Activated CD8-positive, alpha-beta T cell treated with anti-CD3 and anti-CD28 coated beads for 36 hours (primary cell): ENCODE measurements at places on chromosomes 4 and X. TPM values are rescaled to one million over a fixed set of nuclear protein-coding genes. Genes with fewer than 3 reads are reported as not detected.
A peak's percentile ranks its signal among the peaks of the same experiment; 100 is the strongest.

GRCh38 chr4:126916626-126917140 lies 716.1 kb upstream of the INTU start:
- no peak for DNase-seq
- H3K4me1 ChIP-seq = no peaks in the 10 kb centered on the region
- H3K27me3 ChIP-seq = no peaks in the 10 kb centered on the region
- no peaks in the 10 kb centered on the region for H3K36me3 ChIP-seq
- no peak overlapping the region for H3K4me3 ChIP-seq

DNA sequence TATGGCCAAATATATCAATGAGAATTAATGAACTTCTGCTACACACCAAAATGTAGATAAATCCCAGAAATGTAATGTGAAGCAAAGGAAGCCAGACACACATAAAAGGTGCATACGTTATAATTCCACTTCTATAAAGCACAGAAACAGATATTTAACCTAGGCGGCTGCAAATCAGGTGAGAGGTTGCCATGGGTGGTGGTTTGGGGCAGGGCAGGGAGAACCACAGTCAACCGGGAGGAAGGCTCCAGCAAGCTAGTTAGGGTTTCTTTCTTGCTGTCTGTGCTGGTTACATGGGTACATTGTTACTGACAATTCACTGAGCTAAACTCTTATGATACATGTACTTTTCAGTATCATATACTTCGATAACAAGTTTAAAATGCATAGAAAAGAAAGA lies 9.7 kb upstream of the PPARGC1A start:
- no peak overlapping the region for H3K27ac ChIP-seq
- no peak overlapping the region for H3K4me3 ChIP-seq
- H3K27me3 ChIP-seq = no peaks in the 10 kb centered on the region
- DNase-seq = no peak

- no peak overlapping the region for H3K4me3 ChIP-seq
- no peaks in the 10 kb centered on the region for H3K4me1 ChIP-seq
- H3K27me3 ChIP-seq = no peaks in the 10 kb centered on the region
Observed at GRCh38 chr4:124450851-124451250, 261.7 kb downstream of the ANKRD50 start.

DNA sequence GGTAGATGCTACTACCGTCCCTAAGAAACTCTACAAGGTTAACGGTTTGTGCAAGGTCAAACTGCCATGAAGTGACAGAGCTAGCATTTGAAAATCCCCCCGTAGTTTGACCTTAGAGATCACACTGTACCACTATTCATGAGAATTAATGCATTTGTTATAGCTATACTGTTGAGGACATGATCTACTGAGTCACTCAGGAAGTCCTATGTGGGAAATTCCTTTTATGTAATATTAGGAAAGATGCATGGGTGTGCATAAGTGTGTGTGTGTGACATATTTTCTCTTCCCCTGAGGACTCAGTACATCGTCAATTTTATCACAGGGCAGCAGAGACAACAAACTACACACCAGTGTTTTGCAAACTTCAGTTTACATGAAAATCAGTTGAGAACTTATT lies 141.1 kb downstream of the FBXW7 start:
- DNase-seq = no peak
- H3K4me3 ChIP-seq = no peak overlapping the region
- no peak overlapping the region for H3K27ac ChIP-seq
- peaks cover 5% of the 10 kb centered on the region for H3K36me3 ChIP-seq
- peaks cover 29% of the 10 kb centered on the region for H3K4me1 ChIP-seq
- no peaks in the 10 kb centered on the region for H3K27me3 ChIP-seq

- H3K4me3 ChIP-seq = no peak overlapping the region
- no peak for DNase-seq
- peaks cover 2% of the 10 kb centered on the region for H3K27me3 ChIP-seq
- H3K4me1 ChIP-seq = no peaks in the 10 kb centered on the region
Observed at GRCh38 chr4:94947681-94948108, 189.9 kb downstream of the BMPR1B start.

DNA sequence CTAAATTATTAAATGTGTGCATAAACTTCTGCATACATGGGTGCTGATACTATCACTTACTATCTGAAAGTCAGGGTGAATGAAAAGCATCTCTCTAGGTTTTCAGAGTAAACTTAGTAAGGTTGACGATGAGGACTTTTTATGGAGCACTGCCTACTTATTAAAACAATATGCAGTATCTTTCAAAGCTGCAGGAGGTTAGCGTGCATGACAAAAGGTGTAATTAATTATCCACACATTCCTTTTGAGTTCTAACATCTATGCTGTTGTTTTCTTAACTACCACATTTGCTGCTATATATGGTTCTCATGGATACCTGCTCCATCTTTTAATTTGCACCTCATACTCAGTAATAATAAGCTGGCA lies 256.2 kb downstream of the FSTL5 start:
- H3K36me3 ChIP-seq = no peaks in the 10 kb centered on the region
- DNase-seq = no peak
- no peaks in the 10 kb centered on the region for H3K4me1 ChIP-seq

- H3K27me3 ChIP-seq = no peaks in the 10 kb centered on the region
- no peak overlapping the region for H3K27ac ChIP-seq
- H3K4me3 ChIP-seq = no peak overlapping the region
- H3K4me1 ChIP-seq = no peaks in the 10 kb centered on the region
- DNase-seq = no peak
- H3K36me3 ChIP-seq = no peaks in the 10 kb centered on the region
Observed at GRCh38 chr4:169342906-169343564, 72.3 kb upstream of the SH3RF1 start.

DNA sequence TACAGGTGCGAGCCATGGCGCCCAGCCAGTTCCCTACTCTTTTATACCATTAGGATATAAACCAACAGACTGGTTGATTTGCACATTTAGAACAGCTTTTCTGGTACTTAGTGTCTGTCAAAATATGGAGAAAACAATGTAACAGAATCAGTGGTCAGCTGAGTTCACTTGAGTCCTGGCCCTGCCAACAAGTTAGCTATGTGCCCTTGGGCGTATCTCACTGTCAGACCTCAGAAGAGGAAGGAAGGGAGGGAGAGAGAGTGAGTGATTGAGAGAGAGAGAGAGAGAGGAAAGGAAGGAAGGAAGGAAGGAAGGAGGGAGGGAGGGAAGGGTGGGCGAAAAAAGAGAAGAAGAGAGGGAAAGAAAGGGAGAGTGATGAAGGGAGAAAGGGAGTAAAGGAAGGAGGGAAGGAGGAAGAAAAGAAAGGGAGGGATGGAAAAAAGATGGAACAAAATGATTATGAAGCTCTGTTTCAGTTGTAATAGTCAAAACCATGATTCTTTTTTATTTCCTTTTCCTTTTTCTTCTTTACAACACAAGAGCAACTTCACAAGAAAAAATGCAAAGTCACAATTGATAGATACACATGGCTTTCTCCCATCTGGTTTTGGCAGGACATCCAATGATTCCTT lies 55.7 kb upstream of the PDGFRA start:
- peaks cover 6% of the 10 kb centered on the region for H3K27me3 ChIP-seq
- DNase-seq = no peak
- no peaks in the 10 kb centered on the region for H3K36me3 ChIP-seq
- H3K27ac ChIP-seq = no peak overlapping the region
- no peak overlapping the region for H3K4me3 ChIP-seq

DNA sequence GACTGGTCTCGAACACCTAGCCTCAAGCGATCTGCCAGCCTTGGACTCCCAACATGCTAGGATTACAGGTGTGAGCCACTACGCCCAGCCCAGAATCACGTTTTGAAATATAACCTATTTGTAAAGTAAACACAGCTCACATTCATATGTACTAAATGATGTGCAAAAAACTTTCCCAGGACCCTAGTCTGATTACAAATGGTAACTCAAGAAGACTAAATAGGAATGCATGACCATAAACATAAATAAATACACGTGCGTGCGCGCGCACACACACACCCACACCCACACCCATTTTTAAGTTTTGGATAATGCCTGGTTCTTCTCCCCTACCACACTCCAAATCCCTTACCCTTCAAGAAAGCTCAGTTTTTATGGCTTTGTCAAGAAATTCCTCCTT lies 163.9 kb downstream of the NR3C2 start:
- no peaks in the 10 kb centered on the region for H3K36me3 ChIP-seq
- peaks cover 22% of the 10 kb centered on the region for H3K4me1 ChIP-seq
- no peaks in the 10 kb centered on the region for H3K27me3 ChIP-seq
- H3K4me3 ChIP-seq = no peak overlapping the region
- no peak overlapping the region for H3K27ac ChIP-seq
- DNase-seq = no peak

- H3K27ac ChIP-seq = no peak overlapping the region
- no peaks in the 10 kb centered on the region for H3K27me3 ChIP-seq
- peaks cover 25% of the 10 kb centered on the region for H3K4me1 ChIP-seq
- peaks cover 18% of the 10 kb centered on the region for H3K36me3 ChIP-seq
Observed at GRCh38 chr4:110160618-110161017, 37.8 kb downstream of the ELOVL6 start.

DNA sequence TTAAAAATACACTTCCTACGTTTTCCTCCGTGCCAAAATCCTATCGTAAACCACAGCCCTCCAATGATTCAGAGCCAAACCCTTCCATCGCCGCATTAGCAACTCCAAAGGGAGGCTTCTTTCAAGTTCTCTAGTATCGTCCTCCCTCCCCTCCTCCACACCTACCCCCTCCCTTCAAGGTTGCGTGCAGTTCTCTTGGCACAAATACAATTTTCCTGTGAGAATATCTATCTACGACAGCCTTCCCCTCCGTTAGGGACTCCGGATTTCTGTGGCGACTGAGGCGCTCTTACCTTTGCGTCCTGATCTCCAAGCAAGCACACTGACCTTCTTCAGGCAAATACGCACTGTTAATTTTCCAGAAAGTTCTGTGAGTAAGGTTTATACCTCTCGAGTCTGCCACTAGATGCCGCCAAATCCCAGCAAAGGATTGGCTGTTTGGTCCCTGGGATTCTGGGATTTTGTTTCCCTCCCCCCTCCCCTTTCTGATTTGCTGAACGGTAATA lies 1.2 kb upstream of the MORF4L2 start:
- peaks cover 18% of the 10 kb centered on the region for H3K36me3 ChIP-seq
- DNase-seq = peak; percentile 58
- H3K27ac ChIP-seq = no peak overlapping the region
- no peaks in the 10 kb centered on the region for H3K27me3 ChIP-seq

- DNase-seq = no peak
- H3K27me3 ChIP-seq = no peaks in the 10 kb centered on the region
- H3K4me3 ChIP-seq = no peak overlapping the region
- no peak overlapping the region for H3K27ac ChIP-seq
- no peaks in the 10 kb centered on the region for H3K4me1 ChIP-seq
Observed at GRCh38 chr4:177093964-177094363, 215.7 kb upstream of the NEIL3 start.

DNA sequence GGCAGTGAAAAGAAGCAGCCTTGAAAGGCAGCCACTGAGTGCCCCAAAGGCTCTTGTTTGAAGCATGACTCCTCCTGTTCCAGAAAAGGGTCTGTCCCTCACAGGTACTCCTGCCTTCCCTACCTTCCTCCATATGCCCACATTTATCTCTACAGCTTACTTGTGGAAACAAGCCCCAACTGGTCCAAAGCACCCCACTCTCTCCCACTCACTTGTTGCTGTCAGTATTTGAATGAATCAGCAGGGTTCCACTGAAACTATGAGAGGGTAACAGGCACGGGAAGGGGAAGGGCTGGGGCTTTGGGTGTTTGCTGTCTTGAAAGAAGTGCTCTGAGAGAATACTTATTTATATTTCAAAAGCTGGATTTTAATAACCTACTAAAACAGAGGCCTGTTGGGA lies 34.9 kb downstream of the GPR143 start:
- no peak overlapping the region for H3K27ac ChIP-seq
- DNase-seq = peak; percentile 10
- peaks cover 2% of the 10 kb centered on the region for H3K27me3 ChIP-seq
- H3K4me3 ChIP-seq = no peak overlapping the region
- H3K4me1 ChIP-seq = peaks cover 3% of the 10 kb centered on the region

- H3K27me3 ChIP-seq = no peaks in the 10 kb centered on the region
- H3K36me3 ChIP-seq = no peaks in the 10 kb centered on the region
- no peak for DNase-seq
- H3K4me3 ChIP-seq = no peak overlapping the region
- no peak overlapping the region for H3K27ac ChIP-seq
Observed at GRCh38 chr4:16496501-16496900, 270.2 kb upstream of the TAPT1 start.

DNA sequence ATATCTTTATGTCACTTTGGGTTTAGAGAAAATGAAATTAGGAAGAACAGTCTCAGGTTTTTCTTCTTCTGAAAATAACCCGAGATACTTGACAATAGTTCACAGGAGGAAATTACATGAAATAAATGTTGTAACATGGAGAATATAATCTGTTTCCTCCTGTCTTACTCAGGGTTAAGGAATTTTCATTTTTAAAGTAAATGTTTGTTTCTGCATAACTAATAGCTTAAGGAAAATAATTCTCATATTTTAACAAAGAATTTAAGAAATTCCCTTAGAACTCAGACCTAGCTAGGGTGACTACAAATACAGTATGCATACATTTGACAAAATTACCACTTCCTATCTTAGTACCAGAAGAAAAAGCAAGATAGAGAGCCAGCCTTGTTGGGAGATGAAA lies 17.2 kb upstream of the SPRY1 start:
- no peak overlapping the region for H3K4me3 ChIP-seq
- no peaks in the 10 kb centered on the region for H3K4me1 ChIP-seq
- no peaks in the 10 kb centered on the region for H3K36me3 ChIP-seq
- H3K27ac ChIP-seq = no peak overlapping the region

- no peak for DNase-seq
- H3K36me3 ChIP-seq = no peaks in the 10 kb centered on the region
- no peak overlapping the region for H3K4me3 ChIP-seq
- peaks cover 39% of the 10 kb centered on the region for H3K4me1 ChIP-seq
- H3K27me3 ChIP-seq = peaks cover 2% of the 10 kb centered on the region
- no peak overlapping the region for H3K27ac ChIP-seq
Observed at GRCh38 chr4:26135331-26135730, 185.5 kb upstream of the RBPJ start.

GRCh38 chr4:145279122-145279960 lies 99.0 kb upstream of the OTUD4 start:
- H3K27ac ChIP-seq = no peak overlapping the region
- no peak for DNase-seq
- no peak overlapping the region for H3K4me3 ChIP-seq
- H3K27me3 ChIP-seq = peaks cover 5% of the 10 kb centered on the region
- no peaks in the 10 kb centered on the region for H3K36me3 ChIP-seq

The DMRTC1B gene
- total RNA-seq = not detected

The KDR gene
- not detected for total RNA-seq

The CT83 gene
- total RNA-seq = not detected

The SHOX gene
- total RNA-seq = not detected

The GLRB gene
- total RNA-seq = not detected

The CT45A1 gene
- not detected for total RNA-seq

The GRIA2 gene
- not detected for total RNA-seq

The USP26 gene
- total RNA-seq = not detected

The DLG3 gene
- total RNA-seq = 24.8 TPM

The XG gene
- total RNA-seq = not detected

The SPANXN4 gene
- not detected for total RNA-seq
